ENCODE measurements at places on chromosomes 11 and 22.

DNA sequence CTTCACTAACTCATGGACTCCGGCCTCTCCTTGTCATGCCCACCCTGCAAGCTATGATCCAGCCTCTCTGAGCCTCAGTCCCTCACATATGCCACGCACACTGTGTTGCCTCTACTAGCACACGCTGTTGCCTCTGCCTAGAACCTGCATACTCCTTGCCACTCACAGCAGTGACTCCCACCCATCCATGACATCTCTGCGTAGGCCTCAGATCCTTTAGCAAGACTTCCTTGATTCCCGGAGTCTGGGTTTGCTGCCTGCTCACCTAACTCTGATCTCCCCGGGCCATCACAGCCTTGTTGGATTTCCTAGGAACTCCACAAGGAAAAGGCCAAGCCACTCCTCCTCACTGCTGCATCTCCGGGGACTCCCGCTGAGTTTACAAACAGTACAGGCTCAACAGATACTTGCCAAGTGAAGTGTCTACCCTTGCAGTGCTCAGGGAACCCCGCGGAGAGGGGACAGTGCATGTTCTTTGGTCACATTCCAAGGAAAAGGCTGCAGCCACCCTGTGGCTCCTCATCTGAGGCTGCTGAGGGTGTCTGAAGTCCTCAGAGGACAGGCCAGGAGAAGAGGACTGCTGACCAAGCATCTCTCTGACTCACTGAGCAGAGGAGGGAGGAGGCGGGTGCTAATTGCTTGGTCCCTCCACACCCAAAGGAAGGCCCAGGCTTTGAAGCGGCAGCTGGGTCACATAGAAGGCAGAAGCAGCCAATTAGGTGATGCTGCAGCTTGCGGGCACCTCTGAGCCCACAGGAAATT, 42.4 kb upstream of the NAV2 start:
- no peak for DNase-seq

DNA sequence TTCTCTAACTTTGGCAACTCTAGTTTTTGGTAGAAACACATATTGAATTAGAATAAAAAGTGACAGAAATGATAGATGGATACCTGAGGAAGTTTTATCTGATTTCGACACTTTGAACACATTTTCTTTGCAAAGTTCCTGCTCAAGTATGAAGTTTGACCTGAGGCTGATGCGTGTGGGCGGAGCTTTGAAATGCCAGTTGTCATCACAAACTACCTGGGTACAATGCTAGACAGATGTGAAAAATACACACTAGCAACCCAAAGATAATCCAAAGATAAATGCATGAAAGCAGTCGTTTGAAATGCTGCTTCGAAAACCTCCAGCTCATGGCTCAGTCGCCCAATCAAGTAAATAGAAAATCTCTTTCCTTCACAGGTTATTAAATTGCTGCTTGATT, 54.8 kb downstream of the CD44 start:
- no peak for DNase-seq

GRCh38 chr11:16767957-16768356, 29.5 kb downstream of the C11orf58 start:
- DNase-seq: no peak

DNA sequence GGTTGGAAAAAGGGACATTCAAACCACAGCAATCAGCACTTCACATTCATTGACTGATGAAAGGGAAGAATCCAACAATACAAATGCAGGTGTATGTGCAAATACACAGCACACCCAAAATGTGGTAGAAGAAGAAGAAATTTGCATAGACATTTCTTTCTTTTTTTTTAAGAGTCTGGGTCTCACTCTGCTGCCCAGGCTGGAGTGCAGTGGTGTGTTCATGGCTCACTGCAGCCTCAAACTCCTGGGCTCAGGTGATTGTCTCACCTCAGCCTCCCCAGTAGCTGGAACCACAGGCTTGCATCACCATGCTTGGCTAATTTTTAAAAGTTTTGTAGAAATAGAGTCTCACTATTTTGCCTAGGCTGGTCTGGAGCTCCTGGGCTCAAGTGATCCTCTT, 21.9 kb downstream of the CARS1 start:
- DNase-seq: no peak

- no peak for DNase-seq
Measured at GRCh38 chr22:45317551-45318167, 7.9 kb downstream of the FAM118A start.

- DNase-seq: no peak
Measured at GRCh38 chr11:40227730-40228129, 1231.7 kb downstream of the LRRC4C start.

- DNase-seq: no peak
Measured at GRCh38 chr22:23777776-23778576, 5.3 kb downstream of the MMP11 start.
